Stimulated activated CD4-positive, alpha-beta T cell treated with anti-CD3 and anti-CD28 coated beads, Interleukin-15, amount 100 ng/mL, for 1 hour (primary cell): ENCODE measurements at places on chromosomes 11 and 22.

DNA sequence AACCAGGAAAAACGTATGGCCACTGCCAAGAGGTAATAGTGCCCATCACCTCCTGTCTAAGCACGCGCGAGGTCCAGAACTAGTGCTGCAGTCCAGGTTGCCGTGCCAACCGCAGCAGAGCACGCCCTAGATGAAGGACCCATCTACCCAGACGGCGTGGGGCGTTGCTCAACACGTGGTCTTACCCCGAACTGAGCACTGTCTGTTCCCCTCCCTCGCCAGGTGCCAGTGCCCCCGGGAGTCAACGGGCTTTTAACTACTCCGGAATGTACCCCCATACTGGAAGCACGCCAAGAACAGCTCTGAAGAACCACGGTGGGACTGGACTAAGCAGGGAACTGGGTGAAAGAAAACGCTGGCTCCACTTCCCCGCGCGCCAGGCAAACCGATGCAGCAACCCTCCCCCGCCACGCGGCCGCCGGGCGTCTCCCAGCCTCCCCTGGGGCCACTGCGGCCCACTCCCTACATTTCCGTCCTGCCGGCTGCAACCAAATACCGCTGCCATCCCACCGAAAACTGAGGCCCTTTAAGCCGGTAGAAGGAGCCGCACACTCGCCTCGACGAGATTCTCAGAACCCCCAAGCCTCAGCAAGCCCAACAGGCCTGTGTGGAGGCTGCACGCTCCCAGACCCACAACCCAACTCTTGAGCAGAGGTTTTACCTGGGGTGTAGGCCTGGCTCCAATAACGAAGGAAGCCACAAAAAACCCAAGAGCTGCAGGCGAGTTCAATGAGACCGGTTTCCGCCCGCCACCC is at the start of gene HSPA8:
Gene HSPA8, minus strand, starts transcription at position 734 of the 755 bp plus-strand sequence. CDS start 812 bp downstream, outside the sequence.
- peak; percentile 53 for DNase-seq

GRCh38 chr22:20298803-20299745 is 20.8 kb downstream of the DGCR6L start:
- peak; percentile 91 for DNase-seq

DNA sequence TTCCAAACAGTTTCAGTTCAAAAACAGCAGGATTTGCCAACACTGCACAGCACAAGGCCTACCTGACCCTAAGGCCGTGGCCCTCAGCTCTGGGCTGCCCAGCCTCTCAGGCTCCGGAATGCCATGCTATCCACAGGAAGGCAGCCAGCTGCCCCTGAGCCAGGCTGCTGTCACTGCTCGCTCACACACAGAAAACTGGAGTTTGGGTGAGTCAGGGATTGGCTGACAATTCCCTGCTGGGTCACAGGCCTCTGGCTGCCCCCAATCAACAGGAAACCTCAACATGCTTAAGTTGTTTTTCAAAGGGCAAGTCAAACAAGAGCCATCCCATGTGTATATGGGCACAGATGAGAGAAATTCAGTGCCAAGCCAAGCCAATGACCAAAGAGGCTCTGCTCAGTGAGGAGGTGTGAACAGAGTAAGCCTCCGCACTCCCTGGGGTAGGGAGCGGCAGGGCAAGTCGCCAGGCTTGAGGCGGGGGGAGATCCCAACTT is 50.2 kb downstream of the RPL27A start:
- no peak for DNase-seq

- DNase-seq, result no peak
Observed at GRCh38 chr22:31192513-31192912, 19.6 kb upstream of the LIMK2 start.

GRCh38 chr11:113895367-113896155 is 9.0 kb upstream of the HTR3B start:
- DNase-seq, result no peak

- no peak for DNase-seq
Observed at GRCh38 chr11:100585728-100586127, 101.4 kb upstream of the ARHGAP42 start.

DNA sequence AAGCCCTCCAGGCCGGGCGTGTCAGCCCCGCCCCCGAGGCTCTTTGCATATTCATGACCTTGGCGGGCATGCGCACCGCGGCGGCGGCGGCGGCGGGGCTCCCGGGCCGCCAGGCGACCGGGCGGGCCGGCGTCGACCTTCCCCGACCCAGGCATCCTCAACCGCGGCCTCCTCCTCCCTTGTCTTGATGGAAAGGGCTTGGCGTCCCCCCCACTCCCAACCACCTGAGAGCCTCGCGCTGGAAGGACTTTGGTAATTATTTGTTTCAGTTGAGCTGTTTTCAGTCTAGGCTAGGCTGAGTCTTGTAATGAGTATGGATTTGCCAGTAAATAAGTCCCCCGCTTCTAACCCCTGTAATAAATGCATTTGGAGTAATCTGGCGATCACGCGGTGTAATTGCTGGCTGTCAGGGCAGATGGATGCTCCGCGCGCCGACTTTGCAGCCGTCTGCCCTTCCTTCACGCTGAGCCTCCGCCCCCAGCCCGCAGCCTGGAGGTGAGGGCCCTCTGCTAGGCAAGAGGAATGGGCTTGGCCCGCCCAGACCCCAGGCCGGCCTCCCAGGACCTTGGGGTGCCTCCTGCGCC is 25.2 kb downstream of the FLRT1 start:
- DNase-seq, result peak; percentile 19
